ENCODE measurements at places on chromosomes 11 and 22. TPM values are rescaled to one million over a fixed set of nuclear protein-coding genes. Genes with fewer than 3 reads are reported as not detected.
A peak's percentile ranks its signal among the peaks of the same experiment; 100 is the strongest.

TSKU gene
- total RNA-seq, result 18.0 TPM

KRTAP5-7 gene
- total RNA-seq, result not detected

LARGE1 gene
- 86.6 TPM for total RNA-seq

TMEM132A gene
- 29.2 TPM for total RNA-seq

MAPK8IP1 gene
- total RNA-seq, result 7.0 TPM

KIF18A gene
- total RNA-seq, result 2.6 TPM

TPBGL gene
- total RNA-seq, result not detected

CCDC89 gene
- 0.58 TPM for total RNA-seq

OR5A1 gene
- total RNA-seq, result not detected

RGL4 gene
- total RNA-seq, result 5.9 TPM

CHEK1 gene
- total RNA-seq, result not detected

MRGPRX4 gene
- not detected for total RNA-seq

- H3K27ac ChIP-seq, result no peak overlapping the region
- DNase-seq, result no peak
- no peaks in the 10 kb centered on the region for H3K4me1 ChIP-seq
- no peaks in the 10 kb centered on the region for H3K36me3 ChIP-seq
- no peak overlapping the region for H3K4me3 ChIP-seq
Measured at GRCh38 chr11:47127213-47127612, 49.5 kb downstream of the ARFGAP2 start.

DNA sequence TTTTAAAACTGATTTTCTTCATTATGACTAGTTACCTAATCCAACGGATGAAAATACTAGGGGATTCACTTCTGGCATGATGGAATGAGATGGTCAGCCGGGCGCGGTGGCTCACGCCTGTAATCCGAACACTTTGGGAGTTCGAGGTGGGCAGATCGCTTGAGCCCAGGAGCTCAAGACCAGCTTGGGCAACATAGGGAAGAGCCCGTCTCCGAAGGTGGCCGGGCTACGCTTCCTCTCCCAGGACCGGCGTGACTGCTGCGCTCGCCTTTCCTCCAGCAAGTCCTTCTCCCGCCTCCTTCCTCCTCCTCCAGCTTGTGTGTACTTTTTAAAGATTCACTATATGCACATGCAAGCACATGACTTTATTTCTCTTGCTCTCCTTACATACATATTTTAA is 505.4 kb upstream of the CCDC90B start:
- no peak overlapping the region for H3K4me3 ChIP-seq
- H3K4me1 ChIP-seq, result no peaks in the 10 kb centered on the region
- no peak for DNase-seq
- H3K27me3 ChIP-seq, result no peaks in the 10 kb centered on the region

DNA sequence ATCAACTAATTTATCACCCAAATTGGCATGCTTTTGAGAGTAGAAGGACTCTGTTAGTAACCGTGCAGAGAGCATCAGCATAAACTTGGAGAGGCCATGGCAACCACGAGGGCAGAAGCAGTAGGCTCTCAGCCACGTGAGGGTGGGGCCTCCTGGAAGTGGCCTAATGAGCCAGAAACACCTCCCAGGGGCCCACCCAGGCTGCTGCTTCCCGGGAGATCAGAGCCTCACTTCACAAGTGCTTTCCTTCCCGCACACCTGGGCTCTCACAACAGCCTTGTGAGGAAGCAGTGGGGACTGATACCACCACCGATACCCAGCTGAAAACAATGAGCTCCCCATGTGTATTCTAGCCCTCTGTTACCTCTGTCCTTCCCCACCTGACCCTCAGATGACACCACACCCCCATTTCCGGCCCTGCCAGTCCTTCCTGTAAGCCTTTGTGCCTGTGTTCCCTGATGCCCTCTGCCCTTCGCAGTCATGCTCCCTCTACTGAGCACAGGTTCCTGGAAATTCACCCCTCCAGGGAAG is 17.0 kb downstream of the TRIM29 start:
- H3K27ac ChIP-seq, result no peak overlapping the region
- peaks cover 4% of the 10 kb centered on the region for H3K27me3 ChIP-seq
- no peaks in the 10 kb centered on the region for H3K36me3 ChIP-seq
- H3K4me3 ChIP-seq, result no peak overlapping the region
- no peak for DNase-seq

DNA sequence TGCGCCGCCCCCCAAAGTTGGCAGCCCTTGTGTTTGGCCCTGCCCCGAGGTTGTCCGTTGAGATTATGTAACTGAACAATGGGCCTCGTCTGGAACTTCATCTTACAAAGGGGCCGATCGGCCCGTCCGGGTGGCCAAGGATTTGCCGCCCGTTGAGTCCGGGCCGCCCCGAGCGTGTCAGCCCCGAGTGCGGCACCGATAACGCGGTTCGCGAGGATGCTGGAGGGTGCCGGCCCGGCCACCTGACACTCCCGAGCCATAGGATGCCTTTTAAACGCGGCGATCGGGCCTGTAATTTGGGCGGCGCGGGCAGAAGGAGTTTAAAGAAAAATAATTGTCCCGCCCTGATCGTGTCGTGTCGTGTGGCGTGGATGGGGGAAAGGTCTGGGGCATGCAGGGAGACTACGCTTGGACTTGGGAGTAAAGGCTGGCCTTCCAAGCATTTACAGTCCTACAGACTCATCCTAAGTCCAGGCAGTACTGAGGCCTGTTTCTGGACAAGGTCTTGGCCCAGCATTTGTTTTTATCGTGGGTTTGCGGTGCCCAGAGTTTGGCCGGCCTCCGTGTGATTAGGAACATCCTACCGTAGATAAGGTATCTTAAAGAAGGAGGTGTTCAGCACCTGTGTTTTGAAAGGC is 1.3 kb downstream of the WEE1 start:
- DNase-seq, result peak; percentile 72
- H3K36me3 ChIP-seq, result no peaks in the 10 kb centered on the region
- H3K4me1 ChIP-seq, result peaks cover 73% of the 10 kb centered on the region
- H3K27me3 ChIP-seq, result no peaks in the 10 kb centered on the region
- H3K27ac ChIP-seq, result peak overlapping the region; percentile 96
- peak overlapping the region; percentile 86 for H3K4me3 ChIP-seq

GRCh38 chr22:20503816-20504215 is 3.6 kb upstream of the MED15 start:
- no peak for DNase-seq
- H3K36me3 ChIP-seq, result peaks cover 28% of the 10 kb centered on the region
- no peak overlapping the region for H3K27ac ChIP-seq
- H3K4me1 ChIP-seq, result peaks cover 18% of the 10 kb centered on the region
- H3K4me3 ChIP-seq, result no peak overlapping the region

GRCh38 chr11:57426929-57427726 is at the start of gene SLC43A3:
Gene SLC43A3 (minus strand): TSS chr11:57427121. CDS start chr11:57426172, 949 bp downstream.
- H3K27me3 ChIP-seq, result no peaks in the 10 kb centered on the region
- peak; percentile 76 for DNase-seq
- H3K36me3 ChIP-seq, result peaks cover 13% of the 10 kb centered on the region
- H3K27ac ChIP-seq, result peak within 1 kb of the TSS; percentile 84
- H3K4me1 ChIP-seq, result peaks cover 51% of the 10 kb centered on the region

GRCh38 chr22:19991645-19992451 is 24.8 kb downstream of the ARVCF start:
- no peaks in the 10 kb centered on the region for H3K36me3 ChIP-seq
- no peak overlapping the region for H3K4me3 ChIP-seq
- DNase-seq, result no peak
- H3K27me3 ChIP-seq, result no peaks in the 10 kb centered on the region

GRCh38 chr11:113167599-113167998 is 146.8 kb upstream of the TTC12 start:
- no peaks in the 10 kb centered on the region for H3K27me3 ChIP-seq
- no peak overlapping the region for H3K4me3 ChIP-seq
- no peak overlapping the region for H3K27ac ChIP-seq
- H3K4me1 ChIP-seq, result peaks cover 3% of the 10 kb centered on the region

- peak overlapping the region; percentile 49 for H3K27ac ChIP-seq
- H3K36me3 ChIP-seq, result no peaks in the 10 kb centered on the region
- H3K4me1 ChIP-seq, result peaks cover 42% of the 10 kb centered on the region
Measured at GRCh38 chr11:118933486-118933885, 7.8 kb upstream of the BCL9L start.

GRCh38 chr22:19114984-19115552 is 7.1 kb downstream of the DGCR2 start:
- no peak overlapping the region for H3K4me3 ChIP-seq
- H3K27ac ChIP-seq, result no peak overlapping the region
- H3K4me1 ChIP-seq, result peaks cover 49% of the 10 kb centered on the region
- no peaks in the 10 kb centered on the region for H3K27me3 ChIP-seq

DNA sequence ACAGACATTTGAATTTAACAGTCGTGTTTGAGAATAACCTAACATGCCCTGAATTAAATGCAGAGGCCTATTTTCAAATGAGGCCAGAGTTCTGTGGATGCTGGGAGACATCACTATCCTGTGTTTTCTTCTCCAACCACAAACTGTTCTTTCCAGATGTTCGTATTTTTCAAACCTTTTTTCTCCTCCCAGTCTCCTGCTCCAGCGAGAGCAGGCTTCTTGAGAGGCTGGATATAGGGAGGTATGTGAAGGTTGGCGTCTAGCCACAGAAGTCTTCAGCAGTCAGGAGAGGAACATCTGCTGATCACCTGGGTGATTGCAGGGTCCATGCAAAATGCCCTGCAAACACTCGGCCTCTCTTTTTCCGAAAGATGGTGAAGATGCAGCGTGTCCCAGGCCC is 126.3 kb downstream of the C11orf91 start:
- no peak for DNase-seq
- H3K4me3 ChIP-seq, result no peak overlapping the region
- no peaks in the 10 kb centered on the region for H3K36me3 ChIP-seq
- H3K27me3 ChIP-seq, result peaks cover 29% of the 10 kb centered on the region
- no peak overlapping the region for H3K27ac ChIP-seq

DNA sequence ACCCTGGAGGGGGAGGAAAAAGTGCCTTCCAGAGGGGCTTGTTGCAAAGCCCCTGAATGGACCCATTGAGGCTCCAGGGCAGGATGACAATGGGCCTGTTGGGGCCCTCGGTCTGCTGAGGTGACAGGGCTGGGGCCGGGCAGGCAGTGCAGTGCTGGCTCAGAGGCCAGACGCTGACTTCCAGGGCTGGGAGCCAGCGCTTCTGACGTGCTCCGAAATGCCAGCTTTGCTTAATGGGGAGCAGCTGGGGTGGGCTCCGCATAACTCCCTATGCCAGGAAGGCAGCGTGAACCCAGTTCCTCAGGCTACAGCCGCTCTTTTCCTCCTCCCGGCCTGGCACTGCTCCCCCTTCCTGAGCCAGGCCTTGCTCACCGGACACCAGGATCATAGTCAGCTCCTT is 17.7 kb downstream of the NAV2 start:
- H3K27ac ChIP-seq, result peak overlapping the region; percentile 79
- peak; percentile 84 for DNase-seq
- no peaks in the 10 kb centered on the region for H3K36me3 ChIP-seq
- H3K4me3 ChIP-seq, result no peak overlapping the region
- no peaks in the 10 kb centered on the region for H3K27me3 ChIP-seq

- no peak for DNase-seq
- no peak overlapping the region for H3K27ac ChIP-seq
- peaks cover 35% of the 10 kb centered on the region for H3K36me3 ChIP-seq
Measured at GRCh38 chr22:21800552-21801303, 65.1 kb upstream of the YPEL1 start.

DNA sequence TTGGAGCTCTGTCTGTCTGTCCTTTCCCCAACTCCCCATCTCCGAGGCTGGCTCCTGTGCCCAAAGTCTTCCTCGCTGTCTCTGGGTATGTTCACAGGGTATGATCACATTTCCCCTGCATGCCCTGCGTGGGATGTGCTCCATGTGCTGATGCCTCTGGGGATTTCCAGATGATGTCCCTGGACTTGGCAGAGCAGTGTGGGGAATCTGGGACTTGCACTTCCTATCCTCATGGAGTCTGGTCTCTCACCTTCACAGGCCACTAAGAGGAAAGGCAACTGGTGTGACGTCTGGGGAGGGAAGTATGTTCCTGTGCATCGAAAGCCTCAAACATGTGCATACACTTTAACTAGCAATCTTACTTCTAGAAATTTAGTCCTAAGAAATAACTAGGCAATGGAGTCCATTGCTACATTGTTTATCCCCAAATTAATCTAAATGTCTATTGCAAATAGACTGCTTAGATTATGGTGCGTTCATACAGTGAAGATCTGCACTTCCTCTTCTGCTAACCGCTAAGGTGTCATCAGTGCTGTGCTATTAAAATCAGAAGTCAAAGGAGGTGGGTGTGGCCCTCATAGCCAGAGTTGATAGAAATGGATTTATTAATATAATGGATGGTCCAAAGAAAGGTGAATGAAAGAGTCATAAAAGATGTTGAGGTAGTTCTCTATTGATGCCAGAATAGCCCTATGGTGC is 20.8 kb downstream of the TIMP3 start:
- no peaks in the 10 kb centered on the region for H3K27me3 ChIP-seq
- no peak overlapping the region for H3K4me3 ChIP-seq
- no peak overlapping the region for H3K27ac ChIP-seq
- peaks cover 79% of the 10 kb centered on the region for H3K4me1 ChIP-seq

- no peak for DNase-seq
- no peak overlapping the region for H3K27ac ChIP-seq
- H3K36me3 ChIP-seq, result no peaks in the 10 kb centered on the region
Measured at GRCh38 chr11:29756871-29757270, 260.0 kb downstream of the KCNA4 start.

- H3K27ac ChIP-seq, result no peak overlapping the region
- no peak overlapping the region for H3K4me3 ChIP-seq
- no peak for DNase-seq
- H3K36me3 ChIP-seq, result peaks cover 27% of the 10 kb centered on the region
- H3K4me1 ChIP-seq, result no peaks in the 10 kb centered on the region
Measured at GRCh38 chr11:74927496-74927895, 21.4 kb downstream of the XRRA1 start.

GRCh38 chr11:46616551-46617133 is 385 bp downstream of the HARBI1 start:
- DNase-seq, result no peak
- peaks cover 12% of the 10 kb centered on the region for H3K4me1 ChIP-seq
- H3K27ac ChIP-seq, result peak overlapping the region; percentile 93

- H3K4me1 ChIP-seq, result peaks cover 43% of the 10 kb centered on the region
- H3K27ac ChIP-seq, result peak overlapping the region; percentile 87
- no peaks in the 10 kb centered on the region for H3K36me3 ChIP-seq
- no peaks in the 10 kb centered on the region for H3K27me3 ChIP-seq
- no peak for DNase-seq
Measured at GRCh38 chr11:34601085-34601444, 19.8 kb upstream of the EHF start.

- no peaks in the 10 kb centered on the region for H3K4me1 ChIP-seq
- H3K4me3 ChIP-seq, result no peak overlapping the region
- H3K36me3 ChIP-seq, result peaks cover 43% of the 10 kb centered on the region
- H3K27me3 ChIP-seq, result no peaks in the 10 kb centered on the region
- H3K27ac ChIP-seq, result no peak overlapping the region
Measured at GRCh38 chr11:130109386-130109785, 39.7 kb downstream of the APLP2 start.

DNA sequence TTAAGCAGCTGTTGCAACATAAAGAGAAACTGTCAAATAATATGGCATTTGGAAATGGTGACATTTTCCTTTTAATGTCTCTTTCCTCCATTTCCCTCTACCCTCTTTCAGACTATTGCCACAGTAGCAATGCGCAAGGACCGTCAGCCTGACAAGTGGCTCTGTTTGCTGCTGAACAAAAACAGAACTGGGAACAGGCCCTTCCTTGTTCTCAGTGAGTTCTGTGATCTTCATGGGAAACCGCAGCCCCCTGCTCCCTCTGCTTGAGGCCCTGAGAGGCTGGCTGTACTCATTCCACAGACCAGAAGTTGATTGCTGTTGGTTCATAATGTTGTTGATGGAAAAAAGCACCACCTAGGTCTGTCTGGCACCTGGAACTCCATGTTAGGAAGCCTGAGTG is 559.7 kb downstream of the OPCML start:
- no peaks in the 10 kb centered on the region for H3K36me3 ChIP-seq
- no peaks in the 10 kb centered on the region for H3K4me1 ChIP-seq
- no peaks in the 10 kb centered on the region for H3K27me3 ChIP-seq
- peak; percentile 50 for DNase-seq
- H3K4me3 ChIP-seq, result no peak overlapping the region

GRCh38 chr11:27022659-27023251 is 17.9 kb upstream of the BBOX1 start:
- no peaks in the 10 kb centered on the region for H3K27me3 ChIP-seq
- H3K4me1 ChIP-seq, result no peaks in the 10 kb centered on the region
- no peak overlapping the region for H3K4me3 ChIP-seq
- DNase-seq, result no peak
